ENCODE measurements at places on chromosomes 5 and 9.

GRCh38 chr9:120507936-120508510 lies 71.9 kb downstream of the CDK5RAP2 start:
- no peak for DNase-seq

GRCh38 chr5:150121448-150122157 lies 34.0 kb downstream of the PDGFRB start:
- no peak for DNase-seq

DNA sequence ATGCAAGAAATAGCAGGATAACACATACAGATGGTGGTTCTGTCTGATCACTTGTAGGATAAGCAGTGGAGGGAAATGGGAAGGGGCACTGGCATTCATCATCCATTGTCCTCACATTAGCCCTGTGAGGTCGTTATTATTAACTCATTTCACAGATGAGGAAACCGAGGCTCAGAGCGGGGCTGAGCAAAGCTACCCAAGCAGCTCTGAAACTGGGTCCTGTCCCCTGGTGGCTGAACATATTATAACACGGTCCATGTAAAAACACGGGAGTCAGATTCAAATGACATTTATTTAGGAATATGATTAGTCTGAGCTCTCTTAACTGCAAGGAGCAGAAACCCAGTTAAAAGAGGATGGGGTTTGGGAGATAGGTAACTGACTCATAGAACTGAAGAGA lies 43.1 kb downstream of the HRH2 start:
- DNase-seq = no peak

DNA sequence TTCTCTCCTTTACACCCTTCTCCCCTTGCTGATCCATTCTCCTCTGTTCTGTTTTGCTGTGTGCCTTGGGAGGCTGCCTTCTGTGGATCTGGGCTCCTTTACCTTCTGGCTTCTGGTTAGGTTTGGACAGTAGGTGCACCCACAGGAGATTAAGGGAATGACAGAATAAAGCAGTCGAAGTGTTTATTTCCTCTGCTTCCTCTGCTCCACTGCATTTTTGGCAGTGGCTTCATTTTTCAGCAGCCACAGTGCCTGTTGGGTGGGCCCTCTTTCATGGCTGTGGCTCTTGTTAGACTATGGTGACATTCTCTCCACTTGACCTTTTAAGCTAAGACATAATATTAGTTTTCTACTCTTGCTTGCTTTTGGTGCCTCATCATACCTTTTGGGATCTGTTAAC lies 144.1 kb downstream of the CCDC171 start:
- DNase-seq = no peak

GRCh38 chr9:77251050-77251449 lies 73.7 kb downstream of the VPS13A start:
- no peak for DNase-seq

- DNase-seq = no peak
Observed at GRCh38 chr5:33941090-33941489, 4.9 kb downstream of the RXFP3 start.

GRCh38 chr5:43530648-43531047 lies 15.7 kb upstream of the C5orf34 start:
- DNase-seq = no peak

GRCh38 chr9:4559261-4560182 lies 69.3 kb downstream of the SLC1A1 start:
- DNase-seq = no peak

DNA sequence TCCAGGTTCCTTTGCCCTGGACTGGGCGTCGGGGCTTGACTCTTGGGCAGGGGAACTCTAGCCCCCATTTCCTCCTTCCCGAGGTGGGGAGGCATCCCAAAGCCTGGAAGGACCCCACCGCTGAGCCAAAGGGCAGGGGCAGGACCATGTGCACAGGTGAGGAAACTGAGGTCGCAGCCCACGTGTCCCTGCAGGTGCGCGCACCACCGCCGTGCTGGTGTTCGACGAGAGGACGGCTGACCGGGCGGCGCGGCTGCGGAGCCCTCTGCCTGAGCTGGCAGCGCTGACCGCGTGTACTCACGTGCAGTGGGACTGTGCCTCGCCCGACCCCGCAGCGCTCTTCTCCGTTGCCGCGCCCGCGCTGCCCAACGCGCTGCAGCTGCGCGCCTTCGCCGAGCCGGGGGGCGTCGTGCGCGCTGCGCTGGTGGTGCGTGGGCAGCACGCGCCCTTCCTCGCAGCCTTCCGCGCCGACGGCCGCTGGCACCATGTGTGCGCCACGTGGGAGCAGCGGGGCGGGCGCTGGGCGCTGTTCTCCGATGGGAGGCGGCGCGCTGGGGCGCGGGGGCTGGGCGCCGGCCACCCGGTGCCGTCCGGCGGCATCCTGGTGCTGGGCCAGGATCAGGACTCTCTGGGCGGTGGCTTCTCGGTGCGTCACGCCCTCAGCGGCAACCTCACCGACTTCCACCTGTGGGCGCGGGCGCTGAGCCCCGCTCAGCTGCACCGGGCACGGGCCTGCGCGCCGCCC lies 2.8 kb downstream of the ADGRD2 start:
- DNase-seq = no peak

Measured in stimulated activated naive CD8-positive, alpha-beta T cell treated with anti-CD3 and anti-CD28 coated beads, Interleukin-15, Interleukin-2, amounts not matched to agents 100 U/mL and 50 U/mL, for 24 hours (primary cell).